Type B pancreatic cell (in vitro differentiated cells): ENCODE measurements at places on chromosomes 4 and X. TPM values are rescaled to one million over a fixed set of nuclear protein-coding genes. Genes with fewer than 3 reads are reported as not detected.

Gene MAGEB10
- total RNA-seq = not detected in 2 replicates

Gene TLR10
- 0.22 and 0.81 TPM in 2 replicates for total RNA-seq

Gene ADH4
- total RNA-seq = 3.7 and 17.7 TPM in 2 replicates

GRCh38 chr4:139674875-139675550 lies 9.4 kb downstream of the MGST2 start:
- no peak for DNase-seq

- DNase-seq = no peak
Measured at GRCh38 chrX:29653721-29654120, 561.6 kb upstream of the MAGEB2 start.

DNA sequence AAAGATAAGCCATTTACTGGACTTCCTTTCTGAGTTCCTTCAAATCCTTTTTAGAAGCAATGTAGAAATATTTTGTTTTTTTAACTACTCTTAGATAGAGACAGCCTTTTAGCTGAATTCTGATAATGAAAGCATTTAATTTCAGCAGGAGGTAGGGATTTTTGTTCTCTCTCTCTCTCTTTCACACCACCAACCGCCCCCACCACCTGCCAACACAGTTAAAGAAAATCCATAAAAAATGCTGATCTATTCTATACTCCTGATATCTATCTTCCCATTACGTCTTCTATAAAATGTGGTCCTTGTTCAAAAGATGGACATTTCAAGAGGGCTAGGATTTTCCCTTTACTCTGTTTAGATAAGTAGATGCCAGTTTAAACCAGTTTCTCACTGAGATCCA lies 104.5 kb downstream of the DCLK2 start:
- no peak for DNase-seq

DNA sequence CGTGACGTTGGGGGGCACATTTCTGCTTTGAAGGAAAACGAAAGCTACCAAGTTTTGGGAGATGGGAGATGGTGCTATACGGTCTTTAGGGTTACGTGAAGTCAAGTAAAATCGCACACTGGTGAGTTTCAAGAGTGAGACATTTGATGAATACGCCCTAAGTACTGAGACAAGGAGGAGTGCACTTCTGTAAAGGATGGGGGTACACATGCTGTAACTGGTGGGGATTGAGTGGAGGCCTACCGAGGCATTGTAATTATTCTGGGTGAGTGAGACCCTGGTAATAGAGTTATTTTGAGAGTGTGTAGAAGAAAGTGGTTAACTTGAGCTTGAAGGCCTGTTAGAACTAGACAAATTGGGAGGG lies 536 bp downstream of the SH3BGRL start:
- DNase-seq = no peak

DNA sequence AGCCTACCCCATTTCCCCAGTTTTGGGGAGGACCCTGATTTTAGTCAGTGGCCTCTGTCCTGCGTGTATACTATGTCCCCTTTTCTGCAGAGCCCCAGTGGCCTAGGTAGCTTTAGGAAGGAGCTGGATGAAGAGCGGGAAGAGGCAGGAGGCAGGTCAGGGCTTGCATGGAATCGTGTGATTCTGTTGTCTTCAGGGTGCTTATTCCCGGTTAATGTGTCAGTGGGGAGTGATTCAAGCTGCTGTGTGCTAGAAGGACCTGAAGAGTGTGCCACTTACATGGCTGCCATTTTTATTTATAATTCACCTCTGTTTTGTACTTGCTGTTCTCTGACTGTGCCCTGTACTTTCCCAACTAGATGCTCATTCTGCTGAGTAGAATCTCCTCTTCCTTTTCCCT lies 127.3 kb upstream of the AMOT start:
- no peak for DNase-seq

GRCh38 chr4:10207116-10207515 lies 90.5 kb upstream of the WDR1 start:
- DNase-seq = no peak
